Osteoblast (primary cell): ENCODE measurements at places on chromosomes 2 and 18. TPM values are rescaled to one million over a fixed set of nuclear protein-coding genes. Genes with fewer than 3 reads are reported as not detected.

The GAD1 gene
- 0.36 and 0.59 TPM in 2 replicates for total RNA-seq

- DNase-seq = no peak
Observed at GRCh38 chr2:212299333-212299732, 239.3 kb downstream of the ERBB4 start.

GRCh38 chr2:136238286-136239078, 120.5 kb upstream of the CXCR4 start:
- no peak for DNase-seq

DNA sequence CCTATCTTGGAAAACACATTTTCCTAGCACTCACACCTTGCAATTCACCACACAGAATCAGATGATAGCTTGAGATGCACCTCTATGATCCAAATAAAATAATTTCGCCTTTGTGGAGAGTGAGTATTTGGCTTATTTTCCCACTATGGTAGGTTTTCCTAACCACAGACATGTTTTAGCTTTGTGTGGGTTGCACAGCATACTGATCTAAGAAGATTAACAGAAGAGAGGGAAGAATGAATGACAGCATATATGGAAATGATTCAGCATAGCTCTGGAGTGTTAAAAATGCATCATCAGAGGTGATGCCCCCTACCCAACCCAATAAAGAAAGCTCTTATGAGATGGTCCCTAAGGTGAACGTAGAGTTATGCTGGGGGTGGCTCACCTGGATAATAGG, 72.5 kb downstream of the GCA start:
- DNase-seq = no peak

The MREG gene
- total RNA-seq = 1.1 and 1.8 TPM in 2 replicates

DNA sequence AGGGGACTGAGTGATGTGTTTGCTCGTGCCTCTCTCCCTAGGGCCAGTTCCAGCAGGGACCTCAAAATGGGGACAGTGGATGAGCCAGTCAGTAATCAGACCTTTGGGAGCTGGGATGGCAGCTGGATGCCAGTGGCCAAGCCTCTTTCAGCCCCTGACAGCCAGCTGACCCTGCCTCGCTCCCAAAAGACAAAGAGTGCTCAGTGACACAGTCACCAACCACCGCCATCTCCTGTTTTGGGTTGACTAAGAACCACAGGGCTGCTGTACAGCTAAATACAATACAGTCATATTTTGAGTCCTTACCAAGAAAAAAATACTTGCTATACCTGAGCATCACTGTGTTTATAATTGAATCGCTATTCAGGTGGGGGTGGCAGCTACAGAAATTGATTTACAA, 75.7 kb downstream of the POU3F3 start:
- no peak for DNase-seq

- no peak for DNase-seq
Observed at GRCh38 chr2:39838589-39838988, 59.5 kb upstream of the THUMPD2 start.

DNA sequence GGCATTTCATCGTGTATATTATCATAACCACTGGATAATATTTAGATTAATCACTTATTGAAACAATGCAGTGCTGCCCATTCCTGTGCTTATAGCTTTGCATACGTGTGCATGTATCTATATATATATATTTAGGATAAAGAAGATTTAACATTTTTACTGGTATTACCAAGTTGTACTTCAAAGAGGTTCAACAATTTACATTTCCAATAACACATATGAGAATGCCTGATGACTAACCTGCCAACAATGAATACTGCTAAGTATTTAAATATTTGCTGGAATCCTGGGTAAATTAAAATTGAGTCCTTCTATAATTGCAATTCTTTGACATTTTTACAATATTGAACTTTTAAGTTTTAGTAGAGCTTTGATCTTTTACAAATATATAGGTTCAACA, 111.4 kb downstream of the SLC39A10 start:
- no peak for DNase-seq

The IL1B gene
- total RNA-seq = 0.36 TPM in 1 of 2 replicates, not detected in the other
